B cell (primary cell): ENCODE measurements at places on chromosomes 4 and X. TPM values are rescaled to one million over a fixed set of nuclear protein-coding genes. Genes with fewer than 3 reads are reported as not detected.

DNA sequence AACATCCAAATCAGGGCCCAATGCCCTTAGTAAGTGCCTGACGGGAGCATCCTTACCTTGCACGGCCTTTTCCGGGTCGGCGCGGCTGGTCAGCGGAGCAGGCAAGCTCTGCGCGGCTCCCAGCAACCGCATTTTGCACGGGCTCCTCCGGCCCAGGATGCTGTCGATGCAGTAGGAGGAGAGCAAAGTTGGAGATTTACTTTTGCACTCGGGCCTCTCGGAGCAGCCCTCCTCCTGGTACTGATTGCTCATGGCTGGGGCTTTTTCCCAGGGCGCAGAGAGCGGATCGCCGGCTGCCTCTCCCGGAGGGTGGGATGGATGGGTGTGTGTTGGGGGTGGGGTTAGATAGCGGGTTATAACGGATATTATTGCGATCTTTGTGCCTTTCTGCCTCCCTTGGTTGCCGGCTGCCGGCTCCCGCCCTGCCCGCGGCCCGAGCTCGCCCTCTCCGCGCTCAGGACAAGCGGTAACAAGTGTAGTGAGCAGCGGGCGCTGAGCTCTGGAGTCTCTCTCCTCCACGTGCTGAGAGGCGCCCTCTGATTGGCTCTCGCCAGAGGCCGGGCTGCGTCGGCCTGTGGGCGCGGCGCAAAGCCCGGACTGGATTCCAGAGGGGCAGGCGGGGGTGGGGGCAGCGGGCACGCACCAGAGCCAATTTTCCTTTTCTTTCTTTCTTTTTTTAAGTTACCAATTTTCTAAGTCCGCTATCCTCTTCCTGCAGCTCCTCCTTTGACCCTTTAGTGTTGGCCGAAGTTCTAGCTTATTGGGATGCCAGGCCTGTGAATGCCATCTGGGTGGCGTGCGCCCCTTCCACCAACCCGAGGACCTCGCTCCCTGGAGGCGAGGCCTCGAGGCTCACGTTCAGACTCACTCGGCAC is at the start of gene ARX:
TSS of gene ARX (minus strand) at position 480 of the 875 bp plus-strand sequence. CDS start at position 252, 228 bp downstream.
- DNase-seq, result no peak

- DNase-seq, result no peak
These were observed 730 bp downstream of the VBP1 start for GRCh38 chrX:155216940-155217440.

RNF4 gene
- total RNA-seq, result 95.2 and 104 TPM in 2 replicates

MYOZ2 gene
- not detected in 2 replicates for total RNA-seq

GRCh38 chr4:20354120-20354519 is 102.4 kb downstream of the SLIT2 start:
- DNase-seq, result no peak

- no peak for DNase-seq
These were observed 13.7 kb downstream of the STAG2 start for GRCh38 chrX:123975180-123975579.

- DNase-seq, result no peak
These were observed 94.4 kb upstream of the HPGD start for GRCh38 chr4:174616661-174617060.

- DNase-seq, result no peak
These were observed 65.8 kb upstream of the GPRIN3 start for GRCh38 chr4:89373394-89373793.

TEX13D gene
- total RNA-seq, result not detected in 2 replicates

ADGRL3 gene
- not detected in 2 replicates for total RNA-seq

NR0B1 gene
- total RNA-seq, result not detected in 2 replicates

DNA sequence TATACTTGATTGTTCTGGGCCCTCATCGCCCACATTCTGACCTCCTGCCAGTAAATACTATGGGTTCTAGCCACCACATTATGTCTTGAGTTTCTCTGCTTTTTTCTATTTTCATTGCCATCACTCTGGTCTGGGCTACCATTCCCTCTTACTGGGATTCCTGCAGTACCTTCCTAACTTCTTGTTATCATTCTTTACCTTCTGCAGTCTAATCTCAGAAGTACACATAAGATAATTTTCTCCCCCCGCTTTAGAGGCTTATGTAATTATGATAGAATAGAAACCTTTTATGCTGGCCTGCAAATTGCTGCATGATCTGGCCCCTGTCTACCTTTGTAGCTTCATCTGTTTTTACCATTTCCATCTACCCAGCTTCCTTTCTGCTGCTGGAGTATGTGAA is 19.2 kb downstream of the STIM2 start:
- DNase-seq, result no peak

- DNase-seq, result no peak
These were observed 4.8 kb downstream of the PROM1 start for GRCh38 chr4:16079046-16079445.

TRO gene
- total RNA-seq, result 1.5 and 5.8 TPM in 2 replicates

NALF2 gene
- total RNA-seq, result not detected in 2 replicates

DNA sequence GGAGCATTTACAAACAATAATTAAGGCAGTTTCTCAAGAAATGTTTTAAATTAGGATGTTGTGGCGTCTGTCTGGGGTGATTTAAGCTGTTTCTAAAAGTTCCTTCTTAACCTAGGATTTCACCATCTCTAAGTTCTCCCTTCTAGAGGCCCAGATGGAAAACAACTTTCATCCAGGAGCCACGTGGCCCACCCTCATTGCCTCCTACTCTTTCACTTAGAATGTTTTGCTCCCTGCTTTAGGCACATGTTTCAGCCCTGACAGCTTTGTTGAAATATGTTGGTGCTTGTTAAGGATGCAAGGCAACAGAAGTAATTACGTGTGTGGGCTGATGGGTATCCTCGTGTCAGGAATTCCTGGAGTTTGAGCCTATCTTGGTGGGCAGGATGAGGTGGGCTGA is 131.3 kb downstream of the GUCY2F start:
- DNase-seq, result no peak

RAB41 gene
- not detected in 2 replicates for total RNA-seq

- DNase-seq, result no peak
These were observed 164.0 kb downstream of the ASMT start for GRCh38 chrX:1778817-1779216.

DNA sequence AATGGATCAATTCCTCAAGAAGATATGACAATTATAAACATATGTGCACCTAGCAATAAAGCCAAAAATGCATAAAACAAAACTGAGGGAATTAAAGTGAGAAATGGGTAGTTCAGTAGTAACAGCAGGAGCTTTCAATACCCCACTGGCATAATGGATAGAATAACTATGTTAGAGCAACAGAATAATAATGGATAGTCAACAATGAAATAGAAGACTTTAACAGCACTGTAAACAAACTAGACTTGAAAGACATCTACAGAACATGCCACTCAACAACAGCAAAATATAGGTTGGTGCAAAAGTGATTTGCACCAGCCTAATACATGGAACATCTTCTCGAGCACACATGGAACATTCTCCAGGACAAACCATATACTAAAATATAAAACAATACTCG is 20.0 kb upstream of the MBNL3 start:
- DNase-seq, result no peak

- DNase-seq, result peak; percentile 65
These were observed 593 bp downstream of the SH3RF1 start for GRCh38 chr4:169269916-169270809.

- DNase-seq, result no peak
These were observed 356.6 kb upstream of the MAGEB2 start for GRCh38 chrX:29858714-29859113.

DNA sequence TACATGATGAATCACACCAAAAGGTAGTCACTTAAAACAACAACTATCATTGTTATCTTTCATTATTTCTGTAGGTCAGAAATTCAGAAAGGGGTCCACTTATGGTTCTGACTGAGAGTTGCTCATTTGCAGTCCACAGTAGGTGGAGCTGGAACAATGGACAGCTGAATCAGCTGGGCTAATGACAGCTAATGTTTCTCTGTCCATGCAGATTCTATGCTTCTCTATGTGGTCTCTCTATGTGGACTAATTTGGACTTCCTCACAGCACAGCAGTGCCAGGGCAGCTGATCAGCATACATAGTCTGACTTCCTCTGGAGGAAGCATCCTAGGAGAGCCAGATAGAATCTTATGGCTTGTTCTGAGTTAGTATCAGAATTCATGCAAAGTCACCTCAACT is 131.7 kb upstream of the INTU start:
- DNase-seq, result no peak

DNA sequence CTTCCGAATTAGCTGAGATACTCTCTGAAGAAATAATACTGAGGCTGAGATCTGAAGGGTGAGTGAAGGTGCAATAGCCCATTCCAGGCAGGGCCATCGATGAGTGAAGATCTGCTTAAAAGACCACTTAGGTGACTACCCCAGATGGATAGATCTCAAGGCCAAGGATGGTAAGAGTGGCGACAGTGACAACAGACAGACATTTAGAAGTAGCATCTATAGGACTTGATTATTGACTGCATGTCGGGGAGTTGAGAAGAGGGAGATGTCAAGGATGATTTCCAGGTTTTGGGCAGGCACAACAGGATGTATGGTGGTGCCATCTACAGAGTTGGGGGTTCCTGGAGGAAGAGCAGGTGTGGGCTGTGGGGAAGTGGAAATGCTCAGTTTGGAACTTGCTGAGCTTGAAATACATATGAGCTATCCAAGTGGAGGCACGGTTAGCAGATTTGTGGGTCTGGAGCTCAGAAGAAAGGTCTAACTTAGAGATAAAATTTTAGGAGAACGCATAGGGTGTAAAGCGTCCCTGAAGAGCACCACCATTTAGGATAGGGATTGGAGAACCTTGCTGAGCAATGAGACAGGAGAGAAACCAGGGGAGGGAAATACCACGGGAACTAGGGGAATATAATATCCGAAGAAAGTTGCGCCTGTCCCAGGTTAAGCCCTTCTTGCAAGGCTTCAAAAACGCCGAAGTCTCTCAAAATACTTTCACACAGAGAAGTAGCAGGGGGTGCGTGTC is 688 bp downstream of the UFSP2 start:
- DNase-seq, result peak; percentile 61

GRCh38 chr4:75935628-75936027 is 5.2 kb downstream of the NAAA start:
- no peak for DNase-seq

- no peak for DNase-seq
These were observed 102.6 kb upstream of the LNX1 start for GRCh38 chr4:53693909-53694308.

ERAS gene
- not detected in 2 replicates for total RNA-seq

MID1 gene
- 0.32 and 0.44 TPM in 2 replicates for total RNA-seq

GRCh38 chr4:121980643-121981042 is 28.8 kb upstream of the TRPC3 start:
- no peak for DNase-seq

VCX3B gene
- not detected in 2 replicates for total RNA-seq

XPNPEP2 gene
- total RNA-seq, result 0.29 TPM in 1 of 2 replicates, not detected in the other

DNA sequence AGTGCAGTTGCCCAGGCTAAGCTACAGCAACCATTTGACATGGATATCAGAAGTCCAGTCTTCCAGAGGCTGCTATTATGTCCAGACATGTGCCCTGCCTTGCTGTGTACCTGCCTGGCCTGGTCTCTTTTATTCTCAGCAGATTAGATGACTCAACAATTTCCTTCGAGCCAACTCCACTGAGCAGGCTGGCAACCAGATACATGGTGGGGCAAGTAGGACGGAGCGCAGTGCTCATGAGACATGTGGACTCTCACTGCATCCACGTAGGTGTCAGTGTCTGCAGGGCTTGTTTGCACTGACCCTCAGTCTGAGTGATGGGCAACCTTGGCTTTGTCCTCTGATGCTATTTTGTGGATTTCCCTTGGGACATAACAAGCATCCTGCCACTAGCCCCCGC is 7.2 kb upstream of the MAGEA11 start:
- no peak for DNase-seq

DNA sequence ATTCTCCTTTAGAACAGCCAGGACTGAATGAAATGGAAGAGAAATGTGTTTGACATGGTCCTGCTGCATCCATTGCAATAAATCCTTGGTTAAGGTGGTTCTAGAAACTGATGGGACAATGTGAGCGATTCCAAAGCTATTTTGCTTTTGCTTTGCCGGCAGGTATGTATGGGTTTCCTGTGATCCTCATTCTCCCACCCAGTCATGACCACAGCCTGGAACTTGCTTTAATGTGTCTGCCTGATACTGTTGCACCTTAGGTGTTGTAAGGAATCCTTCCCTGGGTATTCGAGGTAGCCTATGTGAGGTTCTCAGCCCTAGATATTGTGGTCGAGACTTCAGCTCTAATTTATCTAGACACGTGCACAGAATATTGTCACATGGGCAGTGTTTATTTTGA is 86.1 kb downstream of the ZNF518B start:
- DNase-seq, result no peak

GRCh38 chr4:100977746-100978397 is 369.5 kb downstream of the PPP3CA start:
- no peak for DNase-seq

DNA sequence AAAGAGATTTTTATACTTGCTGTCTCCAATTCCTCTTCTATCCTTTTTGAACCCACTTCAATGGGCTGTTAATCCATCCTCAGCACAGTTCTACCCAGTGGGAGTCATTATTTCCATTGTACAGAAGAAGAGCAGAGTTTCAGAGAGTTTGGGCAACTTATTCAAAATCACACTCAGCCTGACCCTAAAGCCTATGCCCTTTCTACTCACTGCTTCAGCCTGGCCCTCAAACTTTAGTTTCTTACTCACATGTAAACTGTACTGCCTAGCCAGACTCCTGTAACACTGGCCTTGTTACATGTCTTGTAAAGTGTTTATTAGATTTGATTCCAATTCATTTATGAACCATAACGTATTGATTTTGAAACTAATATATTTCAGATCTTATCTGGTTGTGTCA is 25.1 kb upstream of the USO1 start:
- no peak for DNase-seq

DNA sequence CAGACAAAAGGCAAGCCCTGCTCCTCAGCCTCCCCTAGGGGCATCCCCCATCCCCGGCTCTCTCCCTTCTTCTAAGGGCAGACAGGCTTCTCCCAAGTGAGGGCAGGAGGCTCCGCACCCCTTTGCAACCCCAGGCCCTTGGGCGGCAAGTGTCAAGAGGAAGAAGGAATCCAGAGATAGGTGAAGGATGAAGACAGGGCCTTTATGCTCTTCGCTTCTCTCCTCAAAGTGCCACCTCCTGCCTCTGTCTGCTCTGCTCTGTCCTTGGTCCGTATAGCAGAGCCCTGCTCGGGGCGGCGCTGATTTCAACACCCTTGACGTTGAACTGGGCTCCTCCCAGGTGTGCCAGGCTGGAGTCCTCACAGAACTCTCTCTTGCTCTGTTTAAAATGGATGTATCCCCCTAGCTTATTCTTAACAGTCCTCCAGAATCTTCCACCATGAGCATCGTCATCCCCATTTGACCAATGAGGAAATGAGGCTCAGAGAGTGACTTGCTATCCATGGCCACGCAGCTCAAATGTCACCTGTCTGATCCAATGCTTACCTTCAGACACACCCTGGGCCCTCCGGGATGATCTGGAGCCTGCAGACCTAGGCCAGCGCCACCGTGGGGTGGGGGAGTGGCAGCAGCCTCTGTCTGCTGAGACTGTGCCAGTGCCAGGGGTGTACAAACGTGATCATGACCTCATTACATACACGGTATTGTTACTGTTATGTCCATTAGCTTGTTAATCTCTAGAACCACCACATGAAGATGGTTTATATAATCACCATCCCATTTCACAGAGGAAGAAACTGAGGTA is 99.8 kb downstream of the PHKA2 start:
- no peak for DNase-seq

DNA sequence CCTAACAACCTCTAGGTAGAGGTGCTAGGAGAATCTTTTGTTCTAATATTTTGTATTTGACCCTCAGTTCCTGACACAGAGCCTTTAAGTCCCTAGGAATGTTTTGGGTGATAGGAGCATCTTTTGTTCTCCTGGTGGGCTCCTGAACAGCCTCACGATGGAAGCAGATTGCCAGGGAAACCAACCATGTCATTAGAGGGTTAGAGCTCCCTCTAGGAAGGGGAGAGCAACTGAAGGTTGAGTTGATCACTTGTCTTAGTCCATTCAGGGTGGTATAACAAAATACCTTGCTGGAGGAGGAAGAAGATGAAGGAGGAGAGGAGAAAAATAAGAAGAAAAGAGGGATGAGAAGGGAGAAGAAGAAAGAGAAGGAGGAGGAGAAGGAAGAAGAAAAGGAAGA is 9.2 kb downstream of the VCX start:
- no peak for DNase-seq
